Naive thymus-derived CD4-positive, alpha-beta T cell (primary cell): ENCODE measurements at places on chromosomes 13 and 19.

GRCh38 chr19:38455031-38455430 lies 21.5 kb downstream of the RYR1 start:
- DNase-seq: no peak

- no peak for DNase-seq
Observed at GRCh38 chr19:46355234-46356148, 8.6 kb downstream of the PPP5C start.

DNA sequence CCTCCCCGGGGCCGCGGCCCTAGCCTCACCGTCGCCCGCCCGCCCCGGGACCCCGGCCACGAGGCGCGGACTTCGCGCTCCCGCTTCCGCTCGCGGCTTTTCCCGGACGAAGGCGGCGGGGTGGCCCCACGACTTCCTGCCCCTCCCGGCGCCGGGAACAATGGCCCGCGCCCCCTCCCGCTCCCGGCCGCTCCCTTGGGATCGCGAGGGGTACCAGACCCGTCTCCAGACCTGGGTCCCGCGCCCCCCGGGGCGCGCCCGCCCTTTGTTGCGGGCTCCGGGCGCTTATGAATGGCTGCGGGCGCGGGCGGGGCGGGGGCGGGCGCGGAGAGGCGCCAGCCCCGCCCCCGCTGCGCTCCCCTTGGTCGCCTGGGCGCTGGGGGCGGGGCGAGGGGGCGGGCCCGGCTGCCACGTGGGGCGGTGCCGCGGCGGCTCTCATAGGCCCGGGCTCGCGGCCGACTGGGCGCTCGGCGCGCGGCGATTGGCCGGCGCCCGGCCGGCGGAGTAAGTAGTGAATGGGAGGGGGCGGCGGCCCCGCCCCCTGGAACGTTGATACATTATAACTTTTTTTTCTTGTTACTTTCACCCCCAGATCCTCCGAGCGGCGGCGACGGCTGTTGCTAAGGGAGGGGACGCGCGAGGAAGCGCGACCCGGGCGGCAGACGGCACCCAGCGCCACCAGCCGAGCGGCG lies 1.1 kb downstream of the MIDN start:
- DNase-seq: peak; percentile 94

GRCh38 chr13:23231241-23231640 lies 50.5 kb downstream of the SGCG start:
- no peak for DNase-seq

DNA sequence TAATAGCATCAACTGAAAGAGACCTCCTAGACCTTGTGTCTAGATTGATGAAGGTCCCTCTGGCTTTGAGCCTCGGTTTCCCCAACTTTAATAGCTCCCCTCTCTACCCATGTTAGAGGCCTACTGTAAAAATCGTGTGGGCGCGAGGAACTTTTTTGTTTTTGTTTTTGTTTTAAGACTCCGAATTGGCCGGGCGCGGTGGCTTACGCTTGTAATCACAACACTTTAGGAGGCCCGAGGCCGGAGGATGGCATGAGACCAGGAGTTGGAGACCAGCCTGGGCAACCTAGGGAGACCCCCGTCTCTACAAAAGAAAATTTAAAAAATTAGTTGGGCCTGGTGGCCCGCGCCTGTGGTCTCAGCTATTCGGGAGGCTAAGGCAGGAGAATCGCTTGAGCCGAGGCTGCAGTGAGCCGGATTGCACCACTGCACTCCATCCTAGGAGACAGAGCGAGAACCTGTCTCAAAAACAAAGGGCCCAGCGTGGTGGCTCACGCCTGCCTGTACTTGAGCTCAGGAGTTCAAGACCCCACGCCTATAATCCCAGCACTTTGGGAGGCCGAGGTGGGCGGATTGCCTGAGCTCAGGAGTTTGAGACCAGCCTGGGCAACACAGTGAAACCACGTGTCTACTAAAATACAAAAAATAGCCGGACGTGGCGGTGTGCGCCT lies 858 bp upstream of the PPP6R1 start:
- no peak for DNase-seq

- DNase-seq: peak; percentile 70
Observed at GRCh38 chr19:4831304-4831978, at the start of gene TICAM1. Gene TICAM1 (minus strand): TSS chr19:4831712. CDS start chr19:4818377, 13,335 bp downstream.

DNA sequence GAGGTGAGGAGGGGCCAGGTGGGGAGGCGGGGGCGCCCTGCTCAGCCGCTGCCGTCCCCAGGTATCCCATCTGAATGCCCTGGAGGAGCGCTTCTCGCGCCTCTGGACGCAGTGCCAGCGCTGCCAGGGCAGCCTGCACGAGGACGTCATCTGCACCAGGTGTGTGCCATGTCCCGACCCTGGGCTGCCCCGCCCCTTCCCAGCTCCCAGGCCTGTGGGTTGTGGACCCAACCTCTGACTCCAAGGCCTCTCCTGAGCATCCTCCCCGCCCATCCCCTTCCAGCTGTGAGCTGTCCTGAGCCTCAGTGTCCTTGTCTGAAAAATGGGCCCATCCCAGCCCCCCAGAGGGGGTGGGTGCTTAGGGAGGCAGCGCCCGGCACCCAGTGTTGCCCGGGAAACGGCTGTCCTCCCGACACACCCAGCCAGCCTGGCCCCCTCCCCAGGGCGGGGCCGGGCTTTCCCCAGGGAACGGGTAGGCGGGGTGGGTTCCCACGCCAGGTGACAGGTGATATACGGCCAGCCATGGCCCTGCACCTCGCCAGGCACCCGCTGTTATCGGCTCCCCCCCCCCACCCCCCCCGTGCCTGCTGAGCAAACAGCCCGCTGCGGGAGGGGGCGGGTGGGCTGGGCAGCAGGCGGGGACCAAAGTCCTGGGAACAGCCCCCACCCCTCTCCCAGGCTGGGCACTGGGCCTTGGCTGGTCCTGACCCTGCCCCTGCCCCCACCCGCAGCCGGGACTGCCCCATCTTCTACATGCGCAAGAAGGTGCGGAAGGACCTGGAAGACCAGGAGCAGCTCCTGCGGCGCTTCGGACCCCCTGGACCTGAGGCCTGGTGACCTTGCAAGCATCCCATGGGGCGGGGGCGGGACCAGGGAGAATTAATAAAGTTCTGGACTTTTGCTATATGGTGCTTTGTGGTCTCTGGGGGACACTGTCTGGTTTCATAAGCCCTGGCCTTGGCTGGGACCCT lies 1.3 kb upstream of the SPIB start:
- DNase-seq: no peak

- no peak for DNase-seq
Observed at GRCh38 chr13:43307921-43308433, 284.6 kb downstream of the DNAJC15 start.

- DNase-seq: no peak
Observed at GRCh38 chr13:59898066-59898465, 265.7 kb downstream of the DIAPH3 start.

DNA sequence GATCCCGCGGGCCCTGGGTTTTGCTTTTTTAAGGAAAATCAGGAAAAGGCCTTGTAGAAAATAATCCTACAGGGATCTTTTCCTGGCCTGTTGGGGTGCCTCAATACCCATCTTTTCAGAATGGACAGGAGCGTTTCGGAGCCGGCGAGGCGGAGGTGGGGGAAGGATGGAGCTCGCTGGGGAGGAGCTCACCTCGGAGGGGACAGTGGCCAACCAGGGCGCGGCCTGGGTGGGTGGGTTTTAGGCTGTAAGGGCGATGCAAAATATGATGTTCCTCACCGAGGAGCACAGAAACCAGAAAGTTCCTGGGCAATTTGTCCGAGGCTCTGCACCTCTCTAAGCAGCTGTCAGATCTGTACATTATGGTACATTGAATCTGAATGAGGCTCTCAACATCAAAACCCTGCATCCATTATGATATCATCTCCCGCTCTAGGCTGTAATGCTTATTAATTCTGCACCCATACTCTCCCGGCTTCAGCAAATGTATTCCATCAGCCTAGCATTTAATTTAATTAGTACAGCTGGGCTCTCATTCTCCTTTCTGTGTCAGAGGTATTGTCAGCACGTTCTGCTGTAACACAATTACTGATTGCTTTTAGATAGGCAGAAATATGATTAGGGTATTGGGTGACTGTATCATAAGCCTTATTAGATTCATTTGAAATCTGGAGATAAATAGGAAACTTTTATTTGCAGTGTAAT lies 90.3 kb upstream of the SOX1 start:
- no peak for DNase-seq

DNA sequence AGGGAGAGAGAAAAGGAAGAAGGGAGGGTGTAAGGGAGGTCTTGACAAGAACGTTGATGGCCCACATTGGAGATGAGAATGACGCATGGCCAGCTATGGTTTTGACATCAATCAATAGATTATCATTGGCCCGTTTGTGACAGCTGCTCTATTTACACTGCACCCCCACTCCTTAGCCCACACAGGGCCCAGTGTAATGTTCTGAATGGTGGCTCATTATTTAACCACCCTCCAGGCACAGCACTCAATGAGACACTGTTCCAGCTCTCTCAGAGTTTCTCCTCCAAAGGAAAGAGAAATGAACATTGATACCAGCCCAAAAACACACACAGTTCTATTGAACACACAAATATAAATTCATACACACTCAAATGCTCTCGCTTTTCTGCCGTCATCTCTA lies 173.0 kb upstream of the IPO5 start:
- no peak for DNase-seq

- no peak for DNase-seq
Observed at GRCh38 chr13:79406597-79406908, 498 bp upstream of the RBM26 start.

DNA sequence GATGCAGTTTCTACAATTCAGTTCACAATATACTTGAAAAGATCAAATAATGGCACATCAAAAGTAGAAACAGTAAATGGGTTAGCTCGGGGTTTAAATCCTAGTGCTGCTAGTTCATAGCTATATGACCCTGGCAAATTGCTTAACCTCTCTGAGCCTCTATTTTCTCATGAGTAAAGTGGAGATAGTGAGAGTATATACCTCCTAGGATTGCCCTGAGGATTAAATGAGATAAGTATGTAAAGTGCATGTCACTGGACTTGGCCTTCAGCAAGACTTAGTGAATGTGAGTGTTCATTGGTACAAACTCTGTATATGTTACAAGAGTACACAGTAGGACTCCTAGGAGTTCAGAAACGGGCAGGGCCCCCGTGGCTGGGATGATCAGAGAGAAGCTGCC lies 248.3 kb downstream of the DLEU7 start:
- DNase-seq: no peak

- DNase-seq: no peak
Observed at GRCh38 chr19:41398050-41398418, 416 bp downstream of the BCKDHA start.

GRCh38 chr13:79593641-79594275 lies 112.8 kb downstream of the NDFIP2 start:
- no peak for DNase-seq

- DNase-seq: no peak
Observed at GRCh38 chr13:60572003-60572798, 175.2 kb downstream of the TDRD3 start.

DNA sequence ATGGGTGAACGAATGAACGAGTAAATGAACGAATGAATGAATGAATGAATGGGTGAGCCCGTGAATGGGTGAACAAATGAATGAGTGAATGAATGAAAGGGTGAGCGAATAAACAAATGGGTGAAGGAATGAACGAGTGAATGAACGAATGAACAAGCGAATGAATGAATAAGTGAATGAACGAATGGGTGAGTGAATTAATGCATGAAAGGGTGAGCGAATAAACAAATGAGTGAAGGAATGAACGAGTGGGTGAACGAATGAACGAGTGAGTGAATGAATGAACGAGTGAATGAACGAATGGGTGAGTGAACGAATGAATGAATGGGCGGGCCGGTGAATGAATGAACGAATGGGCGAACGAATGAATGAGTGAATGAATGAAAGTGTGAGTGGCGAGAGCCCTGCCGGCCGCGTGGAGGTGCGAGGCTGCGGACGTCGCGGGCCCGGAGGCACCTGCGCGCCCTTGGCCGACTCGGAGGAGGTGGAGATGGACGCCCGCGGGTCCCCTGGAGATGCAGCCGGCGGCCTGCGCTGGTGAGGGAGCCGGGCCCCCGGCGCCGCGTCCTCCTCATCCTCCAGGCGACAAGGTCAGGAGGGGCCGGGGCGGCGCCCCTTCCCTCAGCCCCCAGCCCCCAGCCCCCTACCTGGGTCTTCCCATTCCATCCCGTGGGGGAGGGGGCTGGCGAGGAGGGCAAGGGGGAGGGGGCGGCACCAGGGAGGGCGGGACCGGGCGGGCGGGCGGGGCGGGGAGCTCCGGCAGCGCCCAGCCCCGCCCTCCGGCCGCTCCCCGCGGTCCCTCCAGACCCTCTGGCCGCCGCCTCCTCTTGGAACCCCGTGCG lies 15.4 kb downstream of the ANKRD24 start:
- no peak for DNase-seq

DNA sequence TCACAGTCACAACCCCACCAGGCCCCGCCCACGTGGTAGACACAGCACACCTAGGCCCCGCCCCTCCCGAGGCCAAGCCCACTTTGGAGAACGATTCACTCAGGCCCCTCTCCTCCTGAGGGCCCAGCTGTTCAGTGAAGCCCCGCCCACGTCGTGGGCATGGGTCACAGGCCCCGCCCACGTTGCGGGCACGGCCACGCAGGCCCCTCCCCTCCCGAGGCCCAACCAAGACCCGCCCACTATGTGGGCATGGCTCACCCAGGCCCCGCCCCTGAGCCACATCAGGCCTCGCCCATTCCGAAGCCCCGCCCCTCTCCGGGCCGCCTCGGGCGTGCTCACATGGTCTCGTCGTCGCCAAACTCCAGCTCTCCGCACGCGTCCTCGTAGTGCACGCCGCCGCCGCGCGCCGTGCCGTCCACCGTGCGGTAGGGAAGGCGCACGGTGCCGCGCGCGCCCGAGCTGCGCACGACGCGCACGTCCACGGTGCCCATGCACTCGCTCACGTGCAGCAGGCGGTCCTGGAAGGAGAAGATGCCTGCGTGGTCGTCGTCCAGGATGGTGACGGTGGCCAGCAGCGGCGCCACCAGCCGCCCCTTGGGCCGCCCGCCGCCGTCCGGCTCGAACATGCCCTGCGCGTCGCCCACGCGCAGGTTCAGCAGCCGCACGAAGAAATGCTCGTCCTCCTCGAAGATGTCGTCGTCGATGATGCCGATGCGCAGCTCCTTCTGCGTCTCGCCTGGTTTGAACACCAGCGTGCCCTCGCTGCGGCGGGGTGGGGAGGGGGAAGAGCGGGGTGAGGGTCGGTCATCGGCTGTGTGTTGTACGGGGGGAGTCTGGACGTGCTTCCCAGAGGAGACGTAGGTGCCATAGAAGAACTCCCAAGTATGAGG lies 24.0 kb downstream of the SLC8A2 start:
- DNase-seq: peak; percentile 64

DNA sequence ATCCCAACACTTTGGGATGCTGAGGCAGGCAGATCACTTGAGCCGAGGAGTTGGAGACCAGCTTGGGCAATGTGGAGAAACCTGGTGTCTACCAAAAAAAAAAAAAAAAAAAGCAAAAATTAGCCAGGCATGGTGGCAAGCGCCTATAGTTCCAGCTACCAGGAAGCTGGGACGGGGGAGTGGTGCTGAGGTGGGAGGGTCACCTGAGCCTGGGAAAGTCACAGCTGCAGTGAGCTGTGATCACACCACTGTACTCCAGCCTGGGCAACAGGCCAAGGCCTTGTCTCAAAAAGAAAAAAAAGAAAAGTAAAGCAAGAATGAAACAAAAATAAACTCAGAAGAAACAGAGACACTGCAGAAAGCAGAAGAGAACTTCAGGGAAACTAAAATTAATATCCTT lies 31.6 kb downstream of the MTRF1 start:
- DNase-seq: no peak

GRCh38 chr19:19554074-19555023 lies 16.3 kb downstream of the CILP2 start:
- DNase-seq: no peak
